Immature natural killer cell (primary cell): ENCODE measurements at places on chromosomes 2 and 18. TPM values are rescaled to one million over a fixed set of nuclear protein-coding genes. Genes with fewer than 3 reads are reported as not detected.

Gene PSMA8
- polyA plus RNA-seq: 3.2 TPM

Gene FAM161A
- polyA plus RNA-seq: 0.66 TPM

Gene CCL20
- 1.1 TPM for polyA plus RNA-seq

Gene TRABD2A
- polyA plus RNA-seq: 0.66 TPM

Gene BCL11A
- polyA plus RNA-seq: 0.14 TPM

Gene RAB6C
- polyA plus RNA-seq: not detected

Gene HES6
- polyA plus RNA-seq: 27.3 TPM

DNA sequence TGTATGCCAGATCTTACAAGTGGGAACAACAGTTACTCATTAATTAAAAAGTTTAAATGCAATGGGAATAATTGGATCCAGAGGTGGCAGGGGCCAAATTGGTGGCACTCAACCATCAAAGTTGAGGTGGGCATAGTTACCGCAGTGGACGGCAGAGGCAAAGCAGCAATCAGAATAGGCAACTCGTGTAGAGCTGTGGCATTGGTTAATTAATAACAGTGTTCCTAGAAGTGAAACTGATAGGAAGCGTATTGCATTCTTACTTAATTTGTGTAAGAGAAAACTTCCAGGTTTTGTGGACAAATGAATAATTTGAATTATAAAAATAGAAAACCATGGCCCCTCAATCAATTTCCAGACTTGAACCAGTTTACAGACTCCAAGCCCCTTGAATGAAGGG lies 1068.2 kb upstream of the ACVR2A start:
- no peak for DNase-seq

DNA sequence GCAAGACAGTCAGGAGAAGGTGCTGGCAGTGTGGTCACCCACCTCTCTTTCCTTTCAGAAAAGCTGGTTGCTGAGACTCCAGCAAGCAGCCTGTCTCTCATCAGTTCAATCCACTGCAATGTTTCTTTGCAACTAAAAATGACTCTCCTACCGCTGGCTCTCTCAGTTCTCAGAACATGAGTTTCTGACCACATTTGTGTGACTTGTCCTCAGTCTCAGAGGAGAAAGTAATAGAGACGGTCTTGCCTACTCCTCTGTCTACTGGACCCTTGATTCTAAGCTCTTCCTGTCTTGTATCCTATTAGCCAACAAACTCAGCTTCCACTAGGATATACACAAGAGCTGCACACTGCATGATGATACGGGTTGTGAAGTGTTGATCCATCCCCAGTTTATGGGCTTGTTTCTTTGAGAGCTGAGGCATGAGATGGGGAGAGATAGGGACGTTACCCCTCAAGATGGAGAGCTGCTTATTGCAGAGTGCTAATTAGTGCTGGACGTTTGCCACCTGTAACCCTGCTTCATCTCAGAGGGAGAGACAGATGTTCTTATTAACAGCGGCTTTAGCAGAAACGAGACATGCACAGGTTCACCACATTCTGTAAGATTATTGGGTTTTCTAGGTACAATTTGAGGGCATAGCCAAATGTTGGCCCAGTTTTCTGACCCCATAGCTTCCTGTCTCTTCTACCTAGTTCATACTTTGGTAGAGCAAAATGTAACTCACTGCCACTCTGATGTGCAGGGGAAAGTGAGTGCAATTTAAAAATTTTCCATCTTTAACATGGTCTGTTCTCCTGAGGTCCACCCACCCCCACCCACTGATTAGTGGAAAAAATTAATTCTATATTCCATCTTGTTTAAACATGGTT lies 32.4 kb upstream of the YWHAQ start:
- peak; percentile 24 for DNase-seq

- DNase-seq: no peak
Observed at GRCh38 chr18:68925268-68925667, 127.4 kb downstream of the CCDC102B start.

DNA sequence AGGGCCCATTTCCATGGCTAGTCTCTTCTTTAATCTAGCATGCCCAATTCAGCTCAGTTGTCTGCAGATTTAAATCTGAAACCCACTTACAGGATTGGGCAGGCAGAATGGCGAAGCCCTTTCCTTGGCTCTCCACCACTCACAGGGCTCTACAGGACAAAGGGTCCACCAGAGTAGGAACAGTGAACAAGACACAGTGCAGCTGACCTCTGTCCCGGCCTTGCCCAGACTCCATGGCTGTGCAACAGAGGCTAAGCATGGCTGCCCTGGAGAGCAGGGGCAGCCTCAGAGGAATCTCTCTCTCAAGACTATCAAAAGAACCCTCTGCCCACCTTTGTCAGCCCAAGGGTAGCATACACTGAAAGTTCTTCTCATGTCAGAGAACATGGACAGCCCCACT lies 9.7 kb upstream of the ATP6V1B1 start:
- no peak for DNase-seq

DNA sequence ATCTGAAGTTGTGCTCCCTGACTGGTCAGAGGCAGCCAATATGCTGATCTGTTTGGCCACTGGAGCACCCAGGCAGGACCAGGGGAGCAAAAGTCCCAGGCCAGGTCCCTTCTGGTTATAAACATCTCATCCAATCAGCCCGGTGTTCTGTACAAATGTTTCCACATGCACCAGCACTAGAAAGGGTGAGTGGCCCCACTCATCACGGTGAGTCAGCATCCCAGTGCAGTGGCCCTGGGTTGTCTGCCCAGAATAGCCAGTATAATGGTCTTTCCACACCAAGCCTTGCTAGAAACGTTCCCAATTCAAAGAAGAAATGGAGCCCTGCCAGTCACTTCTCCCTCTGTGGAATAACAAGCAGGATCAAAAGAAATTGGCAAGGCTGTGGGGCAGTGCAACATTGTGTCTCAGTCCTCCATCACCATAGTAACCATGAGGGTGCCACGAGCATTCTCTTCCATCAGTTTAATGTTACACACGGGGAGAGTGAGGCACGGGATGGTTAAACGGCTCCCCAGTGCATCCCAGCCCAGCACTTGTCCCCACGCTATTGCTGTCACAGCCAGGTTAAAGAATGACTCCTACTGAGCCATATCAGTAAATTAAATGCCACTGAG lies 174.9 kb downstream of the SEPTIN10 start:
- no peak for DNase-seq

- no peak for DNase-seq
Observed at GRCh38 chr18:12411456-12411855, 3.7 kb downstream of the PRELID3A start.

GRCh38 chr2:95346738-95347671 lies 49.9 kb downstream of the KCNIP3 start:
- no peak for DNase-seq

- no peak for DNase-seq
Observed at GRCh38 chr2:228493852-228494251, 312.4 kb upstream of the SPHKAP start.

GRCh38 chr2:238894950-238895298 lies 47.0 kb downstream of the TWIST2 start:
- DNase-seq: no peak

DNA sequence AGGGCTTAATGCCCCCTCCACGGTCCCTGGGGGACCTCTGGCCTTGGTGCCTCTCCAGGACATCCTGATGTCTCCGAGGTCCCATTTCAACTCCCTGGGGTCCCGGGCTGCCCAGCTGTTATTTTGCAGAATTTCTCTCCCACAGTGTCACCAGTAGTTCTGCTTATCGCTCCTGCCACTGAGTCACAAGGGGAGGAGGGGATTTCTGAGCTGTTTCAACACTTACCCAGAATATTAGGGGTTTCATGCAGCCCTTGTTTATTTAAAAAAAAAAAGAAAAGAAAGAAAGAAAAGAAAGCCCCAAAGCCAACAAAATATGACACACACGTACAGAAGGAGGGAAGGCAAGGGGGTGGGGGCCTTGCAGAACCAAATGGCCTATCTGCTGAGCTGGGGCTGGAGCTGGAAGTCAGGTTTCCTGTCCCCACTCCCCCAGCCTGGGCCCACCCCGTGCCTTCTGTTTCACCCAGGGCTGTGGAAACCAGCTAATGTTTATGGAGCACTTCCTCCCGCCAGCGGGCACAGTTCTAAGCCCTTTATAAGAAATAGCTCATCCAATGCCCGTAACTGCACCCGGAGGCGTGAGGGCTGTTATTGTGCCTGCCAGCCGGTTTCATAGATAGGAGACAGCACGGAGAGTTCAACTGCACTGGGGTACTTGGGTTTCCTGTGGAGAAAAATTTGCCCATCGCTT lies 8.4 kb upstream of the ARID5A start:
- DNase-seq: no peak

DNA sequence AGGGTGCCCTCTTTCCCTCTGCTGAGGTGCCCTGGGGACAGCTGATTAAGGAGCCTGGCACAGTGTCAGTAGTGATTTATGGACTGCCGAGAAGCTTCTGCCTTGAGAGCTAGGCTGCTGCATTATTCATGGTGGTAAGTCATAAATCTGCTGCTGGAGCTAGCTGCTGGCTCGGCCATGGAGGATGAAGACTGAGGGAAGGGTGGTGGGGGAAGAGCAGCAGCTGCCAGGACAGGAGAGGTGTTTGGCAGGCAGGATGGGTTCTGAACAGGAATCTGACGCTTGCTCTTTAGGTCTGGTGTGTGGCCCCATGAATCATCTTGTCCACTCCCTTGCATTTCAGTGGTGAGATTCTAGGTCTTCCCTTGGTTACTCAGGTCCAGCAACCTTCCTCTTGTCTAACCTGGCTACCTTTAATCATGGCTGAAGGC lies 296.3 kb downstream of the DYSF start:
- DNase-seq: no peak

DNA sequence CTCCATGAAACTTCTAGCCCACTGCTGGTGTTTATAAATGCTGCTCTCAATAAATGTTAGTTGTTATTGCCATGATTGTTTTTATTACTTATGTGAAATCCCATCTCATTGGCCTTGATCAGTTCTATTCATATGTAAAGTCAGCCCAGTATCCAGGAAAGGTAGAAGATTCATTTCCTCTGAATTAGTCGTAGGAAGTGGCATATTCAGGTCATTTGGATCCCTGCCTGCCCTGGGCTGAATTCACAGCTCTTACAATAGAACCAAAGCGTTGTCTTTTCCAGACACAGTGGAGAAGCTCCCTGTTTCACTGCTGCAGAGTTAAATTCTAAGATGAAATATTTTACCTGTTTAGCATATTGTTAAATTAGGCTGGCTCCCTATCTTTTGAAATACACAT lies 70.3 kb downstream of the MAIP1 start:
- DNase-seq: no peak

DNA sequence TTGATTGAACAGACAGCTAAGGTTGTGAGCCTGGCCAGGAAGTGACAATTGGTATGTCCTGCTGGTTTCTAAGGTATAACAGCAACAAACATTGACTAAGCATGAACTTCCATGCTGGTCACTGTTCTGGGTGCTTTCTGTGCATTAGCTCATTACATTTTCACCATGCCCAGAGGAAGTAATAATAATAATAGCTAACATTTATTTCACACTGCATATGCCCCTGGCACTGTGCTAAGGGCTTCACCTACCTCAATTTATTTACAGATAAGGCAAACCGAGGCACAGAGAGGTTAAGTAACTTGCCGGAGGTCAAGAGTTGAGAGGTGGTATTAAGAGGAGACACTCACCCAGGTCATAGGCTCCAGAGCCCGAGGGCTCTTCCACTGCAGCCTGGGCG lies 113.6 kb downstream of the PDCL3 start:
- no peak for DNase-seq

GRCh38 chr2:174902506-174903263 lies 102.5 kb downstream of the CHN1 start:
- DNase-seq: no peak

DNA sequence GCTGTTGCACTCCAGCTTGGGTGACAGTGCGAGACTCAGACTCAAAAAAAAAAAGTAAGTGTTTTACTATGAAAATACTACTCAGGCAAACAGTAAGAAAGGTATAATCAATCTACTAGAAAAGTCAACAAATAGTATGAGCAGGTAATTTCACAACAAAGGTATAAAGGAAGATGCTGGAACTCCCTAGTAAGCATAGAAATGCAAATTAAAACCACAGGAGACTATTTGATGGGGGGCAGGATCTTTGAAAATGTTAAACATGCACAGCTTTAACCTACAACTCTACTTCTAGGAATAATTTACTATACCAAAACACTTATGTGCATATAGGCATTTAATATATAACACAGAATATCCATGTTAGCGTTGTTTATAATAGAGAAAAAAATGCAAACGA lies 24.3 kb upstream of the TNFAIP6 start:
- DNase-seq: no peak

DNA sequence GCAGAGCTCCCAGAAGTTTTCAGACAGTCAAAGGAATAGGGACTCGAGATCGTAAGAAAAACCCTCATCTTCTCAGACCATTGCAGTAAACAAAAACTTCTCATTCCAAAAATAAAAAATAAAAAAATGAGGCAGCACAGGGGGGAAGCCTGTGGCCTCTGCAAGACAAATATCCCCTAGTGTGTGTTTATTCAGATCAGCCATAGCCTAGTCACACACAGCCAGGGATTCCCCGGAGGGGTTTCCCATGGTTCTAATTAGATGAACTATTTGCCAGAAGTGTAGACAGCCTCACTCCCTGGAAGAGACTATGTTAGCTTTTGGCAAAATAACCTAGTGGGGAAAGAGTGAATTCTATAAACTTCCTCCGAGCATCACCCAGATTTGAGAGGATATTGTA lies 122.9 kb upstream of the KLF7 start:
- no peak for DNase-seq

GRCh38 chr18:68665628-68666027 lies 49.3 kb downstream of the TMX3 start:
- no peak for DNase-seq

DNA sequence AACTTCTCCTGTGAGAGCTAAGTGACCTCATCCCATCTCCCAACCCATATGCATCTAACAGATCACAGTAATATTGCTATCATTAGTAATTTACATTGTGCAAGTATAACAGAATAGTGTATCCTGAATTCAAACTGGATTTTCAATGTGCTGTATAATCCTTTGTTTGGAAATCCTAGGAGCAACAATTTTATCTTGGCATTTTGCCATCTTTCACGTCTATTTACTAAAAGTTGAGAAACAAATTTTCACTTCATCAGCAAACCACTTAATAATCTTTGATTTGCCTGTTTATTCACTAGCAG lies 3.8 kb downstream of the HNRNPLL start:
- no peak for DNase-seq

DNA sequence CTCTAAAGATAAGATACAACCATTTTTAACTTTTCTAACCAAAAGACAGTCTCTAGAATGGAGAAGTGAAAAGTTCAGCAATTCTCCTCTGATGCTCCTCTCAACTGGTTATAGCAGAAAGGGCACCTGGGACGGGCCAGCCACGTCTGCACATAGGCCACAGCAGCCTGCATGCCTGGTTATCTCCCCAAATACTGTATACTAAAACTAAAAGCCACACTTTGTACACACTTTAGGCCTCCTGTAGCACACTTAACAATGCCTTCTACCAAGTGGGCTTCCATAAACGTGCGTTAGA lies 179.1 kb downstream of the ANKRD44 start:
- DNase-seq: no peak

GRCh38 chr18:50870138-50870845 lies 8.6 kb upstream of the ME2 start:
- DNase-seq: no peak

GRCh38 chr2:106960683-106961161 lies 74.8 kb upstream of the ST6GAL2 start:
- no peak for DNase-seq
